ENCODE measurements at places on chromosomes 5 and 9. TPM values are rescaled to one million over a fixed set of nuclear protein-coding genes. Genes with fewer than 3 reads are reported as not detected.

TOR1B gene
- 19.9 TPM for total RNA-seq

OTULINL gene
- 17.9 TPM for total RNA-seq

SAPCD2 gene
- 6.6 TPM for total RNA-seq

DNA sequence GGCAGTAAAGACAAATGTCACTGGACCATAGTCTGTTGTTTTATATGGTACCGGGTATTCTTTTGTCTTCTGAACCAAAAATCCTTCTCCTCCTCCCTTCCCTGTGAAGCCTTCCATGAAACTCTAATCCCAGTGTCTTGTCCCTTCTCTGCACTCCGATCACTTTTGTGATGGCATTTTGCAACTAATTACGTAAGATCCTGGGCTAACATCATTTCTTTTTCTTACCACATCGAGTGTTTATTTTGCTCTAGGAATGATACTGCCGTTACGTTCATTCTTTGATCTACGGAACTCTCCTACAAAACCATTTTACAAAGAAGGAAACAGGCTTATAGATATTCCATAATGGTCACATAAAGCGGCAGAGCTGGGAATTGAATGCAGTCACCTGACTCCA is 33.7 kb downstream of the SNX18 start:
- H3K27ac ChIP-seq, result no peak overlapping the region
- no peak for DNase-seq
- no peak overlapping the region for H3K4me3 ChIP-seq
- no peaks in the 10 kb centered on the region for H3K4me1 ChIP-seq

- no peaks in the 10 kb centered on the region for H3K4me1 ChIP-seq
- H3K27ac ChIP-seq, result no peak overlapping the region
- H3K27me3 ChIP-seq, result no peaks in the 10 kb centered on the region
- no peak overlapping the region for H3K4me3 ChIP-seq
- H3K36me3 ChIP-seq, result no peaks in the 10 kb centered on the region
- no peak for DNase-seq
These were observed 168.6 kb downstream of the PRELID2 start for GRCh38 chr5:145666591-145666990.

Data from activated T-cell treated with anti-CD3 and anti-CD28 coated beads, Interleukin-2, amount 50 U/mL, for 72 hours (primary cell).